Activated CD4-positive, alpha-beta T cell treated with anti-CD3 and anti-CD28 coated beads, Interleukin-2, amount 50 U/mL, for 16 hours (primary cell): ENCODE measurements at places on chromosomes 4 and X.

- DNase-seq = no peak
Observed at GRCh38 chr4:31234901-31235300, 514.7 kb downstream of the PCDH7 start.

DNA sequence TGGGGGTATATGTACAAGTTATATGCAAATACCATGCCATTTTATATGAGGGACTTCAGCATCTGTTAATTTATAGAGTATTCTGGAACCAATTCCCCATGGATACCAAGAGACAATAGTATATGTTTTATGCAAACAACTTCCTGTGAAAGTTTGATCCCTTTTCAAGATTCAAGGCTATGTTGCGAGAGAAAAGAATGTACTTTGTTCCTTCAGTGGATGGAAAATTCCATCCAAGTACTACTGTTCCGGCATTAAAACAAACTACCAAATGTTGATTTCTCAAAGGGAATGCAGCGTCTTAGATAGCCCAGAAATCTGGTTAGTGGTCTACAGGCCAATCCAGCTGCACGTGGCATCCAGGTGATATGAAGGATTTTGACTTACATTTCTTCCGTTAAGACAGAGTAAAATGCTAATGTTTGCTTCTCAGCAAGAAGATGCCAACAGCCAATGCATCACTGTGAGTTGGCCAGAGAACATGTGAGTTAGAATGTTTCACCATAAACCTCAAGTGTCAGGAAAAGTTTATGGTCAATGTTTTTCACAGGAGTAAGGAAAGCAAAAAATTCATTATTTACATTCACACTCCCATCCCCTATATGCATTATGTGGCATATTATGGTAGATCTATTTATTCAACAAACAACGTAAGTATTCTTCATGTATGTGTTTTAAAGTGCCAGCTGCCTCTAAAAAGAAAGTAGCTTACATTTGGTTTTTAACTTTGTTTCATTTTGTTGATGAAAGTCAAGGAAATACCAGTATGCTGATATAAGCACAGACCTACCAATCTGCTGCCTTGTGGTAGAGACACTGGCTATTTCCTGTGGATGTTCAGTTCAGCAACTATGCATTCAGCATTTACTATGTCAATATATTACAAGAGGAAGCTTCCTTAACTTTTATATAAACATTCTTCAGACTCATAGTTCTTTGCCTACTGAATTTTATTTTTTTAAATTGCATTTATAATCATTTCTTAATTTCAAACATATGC is 44.4 kb downstream of the METTL14 start:
- no peak for DNase-seq

GRCh38 chr4:102505708-102506107 is 4.5 kb downstream of the NFKB1 start:
- no peak for DNase-seq

DNA sequence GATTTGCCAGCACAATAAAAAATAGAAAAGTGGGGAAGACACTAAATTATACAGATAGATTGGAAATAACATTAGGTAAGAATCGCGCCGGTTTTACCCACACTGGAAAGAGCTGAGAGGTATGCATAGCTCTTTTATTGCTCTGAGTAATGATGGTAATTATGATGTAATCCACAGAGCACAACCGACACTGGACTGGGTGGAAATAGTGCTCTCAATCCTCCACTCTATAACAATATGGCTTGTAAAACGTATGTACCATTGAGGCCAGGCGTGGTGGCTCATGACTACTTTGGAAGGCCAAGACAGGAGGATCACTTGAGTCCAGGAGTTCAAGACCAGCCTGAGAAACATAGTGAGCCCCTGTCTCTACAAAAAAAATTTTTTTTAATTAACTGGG is 104.3 kb upstream of the RAPGEF2 start:
- no peak for DNase-seq

- DNase-seq = peak; percentile 5
Observed at GRCh38 chr4:142142366-142143054, 506.1 kb downstream of the IL15 start.

- no peak for DNase-seq
Observed at GRCh38 chr4:73603271-73603710, 16.9 kb downstream of the RASSF6 start.

- no peak for DNase-seq
Observed at GRCh38 chrX:22516893-22517292, 244.2 kb downstream of the CBLL2 start.

GRCh38 chr4:40256329-40256728 is 59.5 kb downstream of the RHOH start:
- DNase-seq = no peak

DNA sequence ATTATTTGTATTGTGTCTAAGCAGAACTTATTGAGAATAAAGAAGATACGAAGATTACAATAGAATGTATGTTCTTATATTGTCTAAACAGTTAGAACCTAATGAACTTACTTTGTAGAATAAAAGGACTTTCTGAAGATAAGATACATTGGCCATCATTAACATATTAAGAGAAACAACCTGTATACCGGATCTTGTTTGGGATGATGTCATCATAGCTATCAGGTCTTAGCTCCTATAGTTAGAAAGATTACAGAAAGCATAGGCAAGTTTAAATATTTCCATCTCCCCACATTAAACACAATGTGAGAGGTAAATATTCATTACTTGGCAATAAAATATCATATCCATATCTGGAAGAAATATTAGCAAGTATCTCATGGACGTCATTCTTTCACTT is 282.3 kb downstream of the PACRGL start:
- DNase-seq = no peak

DNA sequence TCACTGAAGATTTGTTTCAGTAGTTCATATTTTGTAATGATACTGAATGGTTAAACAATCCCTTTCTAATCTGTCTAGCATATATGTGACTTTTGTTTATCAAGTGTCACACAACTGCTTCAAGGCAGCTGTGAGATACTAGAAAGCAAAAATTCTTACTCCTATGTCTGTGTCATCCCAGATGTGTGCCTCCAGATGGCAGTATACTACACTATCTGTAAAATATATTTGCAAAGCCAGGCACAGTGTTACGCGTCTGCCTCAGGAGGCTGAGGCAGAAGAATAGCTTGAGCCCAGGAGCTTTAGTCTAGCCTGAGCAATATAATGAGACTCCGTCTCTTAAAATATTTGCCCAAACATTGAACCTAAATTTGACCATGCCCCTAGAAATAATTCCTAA is 4.0 kb downstream of the NUDT10 start:
- DNase-seq = peak; percentile 52

GRCh38 chr4:8163436-8164193 is 5.0 kb upstream of the ABLIM2 start:
- no peak for DNase-seq

DNA sequence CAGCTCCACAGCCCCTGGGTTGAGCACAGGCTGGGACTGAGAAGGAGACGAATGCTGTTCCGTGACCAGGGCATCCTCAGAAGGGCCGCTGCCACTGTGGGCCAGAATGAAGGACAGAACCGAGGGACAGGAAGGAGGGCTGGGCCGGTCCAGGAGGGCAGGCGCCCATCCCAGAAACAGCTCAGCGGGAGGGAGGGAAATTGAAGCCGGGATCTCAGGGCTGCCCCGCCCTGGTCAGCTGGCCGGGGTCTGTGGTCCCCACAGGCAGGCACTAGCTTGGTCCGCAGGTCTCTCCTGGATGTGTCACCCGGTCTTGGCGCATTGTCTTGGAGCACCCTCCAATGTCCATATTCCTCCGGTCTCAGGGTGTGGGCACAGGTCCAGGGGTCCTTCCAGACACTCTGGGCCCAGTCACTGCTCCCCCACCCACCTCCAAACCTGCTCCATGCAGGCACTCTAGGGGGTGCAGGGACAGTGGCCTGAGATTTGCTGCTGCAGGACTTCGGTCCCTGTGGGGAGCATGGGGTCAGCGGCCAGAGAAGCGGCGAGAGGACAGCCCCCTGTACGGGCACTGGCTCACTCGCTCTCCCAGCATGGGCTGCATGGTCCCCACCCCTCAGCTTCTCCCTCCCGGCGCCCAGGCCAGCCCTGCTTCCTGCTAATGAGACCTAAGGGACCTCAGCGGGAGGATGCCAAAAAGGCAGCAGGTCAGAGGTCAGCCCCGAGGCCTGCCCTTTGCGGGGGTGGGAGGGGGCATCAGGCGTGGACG is 23.9 kb upstream of the MXD4 start:
- no peak for DNase-seq

- DNase-seq = peak; percentile 18
Observed at GRCh38 chrX:130260316-130260715, 8.4 kb downstream of the ZNF280C start.

DNA sequence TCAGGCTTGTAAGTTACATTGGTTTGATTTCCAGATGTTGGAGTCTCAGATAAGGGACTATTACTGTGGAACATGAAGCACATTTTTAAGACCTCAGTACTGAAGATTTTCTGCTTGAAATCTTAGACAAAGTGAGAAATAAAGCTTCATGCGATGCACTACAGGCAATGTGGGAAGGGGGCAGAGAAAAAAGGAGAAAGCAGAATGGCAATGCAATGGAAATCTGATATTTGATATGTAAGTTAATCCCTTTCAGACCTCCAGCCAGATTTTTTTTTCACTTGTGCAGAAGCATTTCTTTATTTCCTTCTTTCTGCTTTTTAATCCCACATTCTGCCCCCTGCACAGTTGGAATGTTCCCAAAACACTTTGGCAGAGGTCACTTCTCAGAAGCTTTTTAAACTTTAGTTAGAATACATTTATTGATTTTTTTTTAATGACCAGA is 174.3 kb downstream of the ADGRL3 start:
- no peak for DNase-seq

DNA sequence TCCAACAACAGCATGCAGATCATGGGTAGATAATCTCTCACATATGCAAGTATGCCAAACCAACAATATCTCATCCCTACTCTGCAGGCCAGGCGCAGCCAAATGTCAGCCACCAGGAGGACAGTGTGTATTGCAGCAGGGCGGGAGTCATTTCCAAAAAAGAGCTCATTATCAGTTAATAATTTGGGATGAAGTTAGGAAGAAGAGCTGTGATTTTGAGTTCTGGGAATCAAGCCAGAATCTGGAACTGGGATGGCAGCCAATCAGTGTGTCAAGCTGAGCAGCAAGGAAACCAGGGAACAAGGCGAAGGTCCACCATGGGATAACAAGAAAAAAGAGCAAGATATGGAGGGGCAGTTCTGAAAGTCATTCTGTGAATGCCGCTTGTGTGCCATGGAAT is 88.2 kb upstream of the CAMK2D start:
- DNase-seq = no peak

- no peak for DNase-seq
Observed at GRCh38 chrX:153549807-153550206, 32.4 kb downstream of the ATP2B3 start.
